Naive thymus-derived CD4-positive, alpha-beta T cell (primary cell): ENCODE measurements at places on chromosomes 6 and 20. TPM values are rescaled to one million over a fixed set of nuclear protein-coding genes. Genes with fewer than 3 reads are reported as not detected.

DNA sequence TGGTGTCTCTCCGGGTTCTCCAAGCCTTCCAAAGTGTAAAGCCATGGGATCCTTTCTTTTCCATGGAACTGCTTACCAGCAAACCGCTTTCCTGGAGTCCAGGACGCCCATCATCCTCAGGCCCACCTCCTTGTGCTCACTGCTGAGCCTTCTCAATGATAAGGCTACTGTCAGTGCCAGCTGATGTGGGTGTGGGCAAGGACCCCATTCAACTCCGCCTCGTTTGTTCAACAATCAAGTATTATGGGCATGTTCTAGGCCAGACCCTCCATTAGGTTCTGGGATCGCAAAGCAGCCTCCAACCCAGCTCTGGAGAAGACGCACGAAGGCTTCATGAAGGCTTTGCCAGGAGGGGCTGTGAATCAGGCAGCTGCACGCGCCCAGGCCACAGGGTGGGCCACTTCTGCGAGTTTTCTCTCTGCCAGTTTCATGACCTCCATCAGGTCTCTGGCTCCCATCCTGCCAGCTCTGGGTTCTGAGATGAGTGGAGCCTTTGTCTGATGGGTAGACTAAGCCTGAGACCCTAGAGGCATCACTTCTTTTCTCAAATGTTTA is 177.1 kb downstream of the MRPL14 start:
- H3K4me1 ChIP-seq: no peaks in the 10 kb centered on the region
- H3K4me3 ChIP-seq: no peak overlapping the region
- H3K27me3 ChIP-seq: no peaks in the 10 kb centered on the region
- no peak for DNase-seq
- H3K36me3 ChIP-seq: no peaks in the 10 kb centered on the region

DNA sequence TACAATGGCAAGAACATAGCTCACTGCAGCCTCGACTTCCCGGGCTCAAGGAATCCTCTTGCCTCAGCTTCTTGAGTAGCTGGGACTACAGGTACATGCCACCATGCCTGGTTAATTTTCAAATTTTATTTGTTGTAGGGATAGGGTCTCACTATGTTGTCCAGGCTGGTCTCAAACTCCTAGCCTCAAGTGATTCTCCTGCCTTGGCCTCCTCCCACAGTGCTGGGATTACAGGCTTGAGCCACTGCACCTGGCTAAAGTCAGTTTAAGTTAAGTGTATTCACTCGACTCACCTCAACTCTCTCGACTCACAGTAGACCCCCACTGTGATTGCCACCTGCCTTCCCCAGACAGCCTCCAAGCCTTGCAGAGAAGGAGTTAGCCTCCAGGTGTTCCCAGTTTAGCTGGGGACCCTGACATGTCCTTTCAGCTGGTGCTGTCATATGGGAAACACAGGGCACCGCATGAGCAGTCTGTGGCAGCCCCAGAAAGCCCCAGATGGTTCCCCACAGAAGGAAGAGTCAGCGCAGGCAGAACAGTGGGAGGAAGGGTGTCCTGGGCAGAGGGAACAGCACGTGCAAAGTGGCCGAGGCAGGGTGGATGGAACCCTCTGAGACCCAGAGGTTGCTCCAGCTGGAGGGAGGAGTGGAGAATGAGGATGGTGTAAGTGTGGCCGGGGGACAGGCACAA is 40.4 kb downstream of the CEBPB start:
- H3K36me3 ChIP-seq: no peaks in the 10 kb centered on the region
- H3K27me3 ChIP-seq: no peaks in the 10 kb centered on the region
- H3K27ac ChIP-seq: no peak overlapping the region
- DNase-seq: no peak
- no peaks in the 10 kb centered on the region for H3K4me1 ChIP-seq
- no peak overlapping the region for H3K4me3 ChIP-seq

ADTRP gene
- polyA plus RNA-seq: 109 TPM

SLPI gene
- polyA plus RNA-seq: not detected

RREB1 gene
- polyA plus RNA-seq: 4.2 TPM

OR2J3 gene
- not detected for polyA plus RNA-seq

GRCh38 chr6:9116026-9116425 is 680.7 kb upstream of the SLC35B3 start:
- no peaks in the 10 kb centered on the region for H3K4me1 ChIP-seq
- H3K27ac ChIP-seq: no peak overlapping the region
- no peaks in the 10 kb centered on the region for H3K27me3 ChIP-seq
- no peaks in the 10 kb centered on the region for H3K36me3 ChIP-seq
- no peak for DNase-seq

DNA sequence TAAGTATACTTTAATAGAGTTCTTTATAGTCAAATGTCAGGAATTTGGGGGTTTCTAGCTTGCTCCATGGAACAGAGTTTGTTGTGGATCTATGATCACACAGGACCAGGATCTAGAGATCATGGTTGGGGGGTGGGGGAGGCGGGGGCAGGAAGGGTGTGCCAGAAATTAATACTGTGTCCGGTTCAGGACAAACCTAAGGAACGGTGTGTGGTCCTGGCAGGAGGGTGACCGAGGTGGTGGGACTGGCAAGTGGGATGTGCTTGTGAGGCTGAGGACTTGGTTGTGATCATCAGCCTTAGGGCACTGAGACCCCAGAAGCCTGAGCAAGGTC is 27.9 kb downstream of the GSTA3 start:
- H3K4me1 ChIP-seq: no peaks in the 10 kb centered on the region
- no peaks in the 10 kb centered on the region for H3K36me3 ChIP-seq
- no peak overlapping the region for H3K27ac ChIP-seq
- no peak for DNase-seq
- H3K27me3 ChIP-seq: no peaks in the 10 kb centered on the region

DNA sequence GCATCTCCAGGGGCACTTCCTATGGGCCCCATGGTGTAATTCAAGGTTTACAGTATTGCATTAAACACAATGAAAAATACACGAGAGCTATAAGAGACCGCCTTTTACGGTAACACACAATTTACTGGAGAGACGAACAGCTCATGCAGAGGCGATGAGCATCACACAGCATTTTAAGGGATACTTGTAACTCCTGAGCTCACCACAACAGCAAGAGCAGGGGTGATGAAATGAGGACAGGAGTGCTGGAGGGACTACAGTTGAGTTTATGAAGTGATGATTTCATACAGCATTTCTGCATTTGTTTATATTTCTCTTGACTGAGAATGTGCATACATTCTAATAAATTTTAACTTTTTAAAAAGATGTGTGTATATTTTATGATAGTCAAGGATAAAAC is 113.9 kb downstream of the WDR27 start:
- H3K27ac ChIP-seq: no peak overlapping the region
- H3K36me3 ChIP-seq: no peaks in the 10 kb centered on the region
- no peaks in the 10 kb centered on the region for H3K27me3 ChIP-seq
- peaks cover 32% of the 10 kb centered on the region for H3K4me1 ChIP-seq
- no peak overlapping the region for H3K4me3 ChIP-seq

DNA sequence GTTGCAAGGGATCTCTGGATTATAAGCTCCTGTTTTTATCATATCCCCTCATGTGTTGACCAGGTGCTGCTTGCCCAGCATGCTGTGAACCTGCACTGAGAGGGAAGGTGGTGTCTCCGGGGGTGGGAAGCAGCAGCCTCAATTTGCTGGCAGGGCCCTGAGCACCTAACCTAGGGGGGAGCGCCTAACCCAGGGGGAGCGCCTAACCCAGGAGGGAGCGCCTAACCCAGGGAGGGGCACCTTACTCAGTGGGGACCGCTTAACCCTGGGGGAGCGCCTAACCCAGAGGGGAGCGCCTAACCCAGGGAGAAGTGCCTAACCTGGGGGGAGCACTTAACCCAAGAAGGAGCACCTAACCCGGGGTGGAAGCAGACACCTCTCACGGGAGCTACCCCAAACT is 83.3 kb upstream of the QKI start:
- H3K4me1 ChIP-seq: no peaks in the 10 kb centered on the region
- H3K27ac ChIP-seq: no peak overlapping the region
- no peaks in the 10 kb centered on the region for H3K27me3 ChIP-seq
- DNase-seq: no peak
- H3K4me3 ChIP-seq: no peak overlapping the region

GRCh38 chr6:137536104-137536773 is 42.0 kb upstream of the OLIG3 start:
- H3K4me1 ChIP-seq: peaks cover 24% of the 10 kb centered on the region
- H3K36me3 ChIP-seq: no peaks in the 10 kb centered on the region
- no peak overlapping the region for H3K27ac ChIP-seq
- no peak overlapping the region for H3K4me3 ChIP-seq
- DNase-seq: no peak

HMGCLL1 gene
- polyA plus RNA-seq: not detected

SPATS1 gene
- not detected for polyA plus RNA-seq

GRCh38 chr20:49560646-49561045 is 7.3 kb downstream of the PTGIS start:
- no peaks in the 10 kb centered on the region for H3K36me3 ChIP-seq
- no peaks in the 10 kb centered on the region for H3K4me1 ChIP-seq
- DNase-seq: no peak
- H3K27me3 ChIP-seq: no peaks in the 10 kb centered on the region

- no peaks in the 10 kb centered on the region for H3K36me3 ChIP-seq
- H3K27me3 ChIP-seq: no peaks in the 10 kb centered on the region
- H3K27ac ChIP-seq: no peak overlapping the region
- no peak overlapping the region for H3K4me3 ChIP-seq
These were observed 1.5 kb upstream of the GRIK2 start for GRCh38 chr6:101391772-101392585.

DNA sequence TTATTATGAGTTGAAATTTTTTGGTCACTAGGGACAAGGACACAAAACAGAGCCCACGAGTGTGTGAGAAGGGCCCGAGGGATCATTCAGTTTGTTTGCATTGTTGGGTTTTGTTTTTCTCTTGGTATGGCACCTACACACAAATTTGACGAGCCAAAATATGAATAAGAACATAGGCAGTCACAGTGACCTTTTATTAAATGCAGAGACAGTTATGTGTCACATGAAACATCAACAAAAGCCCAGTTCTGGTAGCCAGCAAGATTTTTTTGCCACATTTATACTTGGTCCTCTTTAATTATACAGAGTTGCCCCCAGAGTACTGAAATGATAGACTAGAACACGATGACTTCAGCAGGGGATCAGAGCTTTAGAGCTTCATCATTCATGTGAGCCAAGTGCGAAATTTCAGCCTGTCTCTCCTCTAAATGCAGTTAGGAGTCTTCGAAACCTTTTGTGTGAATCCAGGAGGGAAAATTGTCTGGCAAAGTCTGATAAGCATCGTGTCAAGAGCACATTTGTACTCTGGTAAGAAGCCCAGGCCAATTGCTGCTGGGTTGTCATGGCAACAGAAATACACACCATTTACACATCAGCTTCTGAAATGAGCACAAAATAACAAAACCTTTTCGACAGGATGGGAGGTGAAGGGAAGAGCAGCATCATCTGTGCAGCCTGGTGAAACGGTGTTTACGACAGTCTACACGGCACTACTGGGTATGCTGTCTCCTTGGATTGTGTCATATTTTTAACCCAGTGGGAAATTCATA is 79.2 kb upstream of the RIPOR2 start:
- H3K27me3 ChIP-seq: no peaks in the 10 kb centered on the region
- peaks cover 13% of the 10 kb centered on the region for H3K4me1 ChIP-seq
- H3K27ac ChIP-seq: peak overlapping the region; percentile 73

PNLDC1 gene
- polyA plus RNA-seq: not detected

DNA sequence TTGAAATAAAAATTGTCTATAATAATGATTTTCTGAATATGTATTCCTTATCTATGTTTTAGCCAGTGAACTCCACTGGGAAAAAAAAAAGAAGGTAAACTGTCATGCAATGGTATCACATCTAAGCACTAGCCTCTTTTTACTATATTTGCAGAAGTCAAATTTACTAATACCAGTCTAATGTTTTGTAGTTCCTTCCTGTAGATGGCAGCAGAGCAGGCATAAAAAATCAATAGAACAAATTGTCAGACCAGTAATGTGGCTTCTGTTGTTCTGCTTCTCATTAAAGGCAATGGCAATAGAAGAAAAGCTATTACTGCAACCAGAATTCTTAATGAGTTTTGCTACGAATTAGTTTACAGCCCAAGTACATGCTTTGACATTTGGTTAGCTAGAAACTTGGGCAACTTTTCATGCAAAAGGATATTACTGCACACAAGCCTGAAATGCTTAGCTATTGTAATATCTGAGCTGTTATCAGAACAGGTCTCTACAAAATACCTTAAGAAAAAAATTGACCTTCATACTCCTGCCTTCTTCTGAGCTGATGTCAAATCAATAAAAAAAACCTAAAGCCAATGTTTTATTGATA is 476.9 kb downstream of the KHDRBS2 start:
- H3K4me1 ChIP-seq: no peaks in the 10 kb centered on the region
- no peaks in the 10 kb centered on the region for H3K27me3 ChIP-seq
- DNase-seq: no peak
- no peak overlapping the region for H3K27ac ChIP-seq
- H3K4me3 ChIP-seq: no peak overlapping the region

RUNX2 gene
- 2.3 TPM for polyA plus RNA-seq

DNA sequence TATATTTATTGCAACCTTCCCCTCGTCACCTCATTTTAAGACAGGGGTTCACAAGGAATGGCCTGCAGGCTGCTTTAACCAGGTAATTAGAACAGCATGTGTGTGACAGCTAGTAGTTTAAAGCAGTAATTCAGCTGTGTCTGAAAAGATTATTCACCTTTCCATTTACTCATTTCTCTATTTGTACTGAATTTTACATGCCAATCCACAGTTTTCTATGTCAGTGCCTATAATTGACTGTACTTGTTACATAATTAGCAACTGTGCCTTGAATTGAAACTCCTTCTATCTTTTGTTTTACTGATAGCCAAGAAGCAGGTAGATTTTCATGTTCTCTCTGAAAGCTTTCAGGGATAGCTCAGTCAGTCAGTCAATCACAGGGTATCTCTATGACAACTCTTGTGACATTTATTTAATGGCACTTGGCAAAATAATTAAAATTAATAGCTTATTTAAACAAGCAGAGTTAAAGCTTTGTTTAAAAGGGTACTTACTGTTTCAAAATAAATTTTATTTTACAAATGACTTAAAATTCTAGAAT is 214.0 kb downstream of the ZFAND3 start:
- no peak overlapping the region for H3K27ac ChIP-seq
- H3K4me1 ChIP-seq: no peaks in the 10 kb centered on the region
- no peak for DNase-seq
- no peaks in the 10 kb centered on the region for H3K36me3 ChIP-seq

DNA sequence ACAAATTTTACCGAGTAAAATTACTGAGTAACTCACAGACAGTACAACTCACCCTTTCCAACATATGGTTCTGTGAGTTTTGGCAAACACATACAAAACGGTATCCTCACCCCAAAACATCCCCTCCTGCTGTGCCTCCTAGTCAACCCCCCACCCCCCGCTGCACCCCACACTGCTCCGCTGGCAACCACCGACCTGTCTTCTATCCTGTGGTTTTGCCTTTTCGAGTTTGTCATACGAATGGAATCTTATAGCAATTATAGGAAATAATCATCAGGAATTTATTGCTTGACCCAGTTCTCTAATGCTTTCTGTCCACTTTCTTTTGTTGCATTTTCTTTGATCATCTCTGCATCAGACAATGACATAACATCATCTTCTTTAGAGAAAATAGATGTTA is 312.3 kb downstream of the KIF16B start:
- H3K4me3 ChIP-seq: no peak overlapping the region
- no peaks in the 10 kb centered on the region for H3K36me3 ChIP-seq
- no peaks in the 10 kb centered on the region for H3K27me3 ChIP-seq

SEL1L2 gene
- polyA plus RNA-seq: not detected

BAK1 gene
- polyA plus RNA-seq: 9.6 TPM

- H3K27ac ChIP-seq: no peak overlapping the region
- no peak overlapping the region for H3K4me3 ChIP-seq
- no peaks in the 10 kb centered on the region for H3K27me3 ChIP-seq
- DNase-seq: no peak
These were observed 25.5 kb downstream of the RNF144B start for GRCh38 chr6:18412644-18413043.

GRCh38 chr6:12950976-12951375 is 234.4 kb downstream of the PHACTR1 start:
- no peaks in the 10 kb centered on the region for H3K27me3 ChIP-seq
- DNase-seq: no peak
- no peak overlapping the region for H3K4me3 ChIP-seq
- H3K27ac ChIP-seq: no peak overlapping the region
- H3K36me3 ChIP-seq: no peaks in the 10 kb centered on the region
- H3K4me1 ChIP-seq: no peaks in the 10 kb centered on the region
